Stimulated activated CD4-positive, alpha-beta T cell treated with anti-CD3 and anti-CD28 coated beads, Interleukin-2, amount 100 ng/mL, for 48 hours (primary cell): ENCODE measurements at places on chromosomes 3 and 15.

DNA sequence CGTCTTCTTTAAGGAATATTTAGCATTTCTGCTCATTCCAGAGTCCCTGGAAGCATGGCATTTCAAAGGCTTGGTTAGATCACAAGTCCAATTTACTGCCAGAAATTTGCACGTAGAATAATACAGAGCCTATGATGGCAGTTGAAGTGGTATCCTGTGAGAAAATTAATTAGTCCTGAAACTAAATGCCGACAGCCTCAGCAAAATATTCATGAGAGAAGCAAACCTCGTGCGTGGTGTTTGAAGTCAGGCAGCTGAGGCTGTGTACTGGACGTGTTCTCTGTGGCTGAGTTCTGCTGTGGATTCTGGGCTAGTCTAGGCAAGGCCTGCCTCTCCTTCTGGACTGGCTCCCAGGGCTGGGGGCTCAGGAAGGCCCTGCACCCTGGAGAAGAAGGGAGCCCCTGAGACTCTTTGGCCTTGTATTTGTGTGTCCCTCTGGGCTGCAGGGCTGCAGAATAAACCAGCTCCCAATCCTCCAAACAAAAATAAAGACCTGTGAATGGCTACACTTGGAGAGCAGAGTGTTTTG is 106.6 kb downstream of the APBA2 start:
- DNase-seq = no peak

- no peak for DNase-seq
Observed at GRCh38 chr3:95775486-95776094, 1038.8 kb upstream of the EPHA6 start.

DNA sequence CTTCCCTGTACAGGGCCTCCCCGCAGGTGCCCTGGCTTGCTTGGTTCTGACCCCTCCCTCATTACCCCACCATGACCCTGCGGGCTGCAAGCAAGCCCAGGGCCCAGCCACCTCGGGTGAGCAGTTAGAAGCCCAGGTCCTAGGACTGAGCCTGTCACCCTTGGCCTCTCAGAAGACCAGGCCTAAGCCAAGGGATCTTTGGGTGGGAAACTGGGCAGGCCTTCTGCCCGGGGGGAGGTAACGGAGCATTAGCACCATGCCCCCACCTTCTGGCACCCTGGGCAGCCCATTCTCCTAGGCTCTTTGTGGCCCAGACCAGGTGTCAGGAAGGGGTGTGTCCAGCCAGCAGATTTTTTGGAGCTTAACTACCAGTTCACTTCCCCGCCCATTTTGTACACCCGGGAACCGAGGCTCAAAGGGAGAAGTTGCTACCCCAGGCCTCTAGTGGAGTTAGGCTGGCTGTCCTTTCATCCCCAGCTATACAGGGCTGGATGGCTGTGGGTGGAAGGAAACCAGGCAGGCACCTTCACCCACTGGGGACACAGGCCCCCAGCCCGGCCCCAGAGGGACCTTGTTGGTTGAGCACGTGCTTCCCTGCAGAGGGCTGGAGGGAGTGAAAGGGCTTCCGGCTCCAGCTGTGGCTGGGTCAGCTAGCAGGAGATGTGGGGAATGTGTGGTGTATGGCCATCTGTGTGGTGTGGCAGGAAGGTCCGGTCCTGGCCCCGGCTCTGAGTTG is 1.4 kb downstream of the CSK start:
- DNase-seq = no peak

GRCh38 chr3:186511245-186511644 is 32.9 kb downstream of the CRYGS start:
- DNase-seq = no peak

DNA sequence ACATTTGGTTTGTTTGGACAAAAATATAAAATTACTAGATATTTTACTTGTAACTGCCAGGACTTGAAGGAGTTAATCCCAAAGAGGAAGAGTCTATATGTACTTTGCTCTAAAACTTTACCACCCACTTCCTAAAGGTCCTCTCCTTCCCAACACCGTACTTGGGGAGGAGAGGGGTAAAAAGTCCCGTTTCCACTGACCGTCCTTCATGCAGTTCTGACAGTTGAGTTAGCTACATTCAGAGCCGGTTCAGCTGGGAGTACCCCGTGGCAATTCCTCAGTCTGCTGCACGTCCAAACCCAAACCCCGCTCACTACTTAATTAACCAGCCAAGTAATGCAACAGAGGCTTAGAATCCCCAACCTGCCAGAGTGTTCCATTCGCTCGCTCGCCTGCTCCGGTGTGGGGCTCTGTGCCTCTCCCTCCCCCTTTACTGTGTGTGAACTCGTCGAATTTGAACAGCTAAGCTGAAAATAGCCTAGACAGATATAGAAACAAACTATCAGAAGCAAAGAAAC is 519.7 kb downstream of the FOXP1 start:
- DNase-seq = peak; percentile 43

DNA sequence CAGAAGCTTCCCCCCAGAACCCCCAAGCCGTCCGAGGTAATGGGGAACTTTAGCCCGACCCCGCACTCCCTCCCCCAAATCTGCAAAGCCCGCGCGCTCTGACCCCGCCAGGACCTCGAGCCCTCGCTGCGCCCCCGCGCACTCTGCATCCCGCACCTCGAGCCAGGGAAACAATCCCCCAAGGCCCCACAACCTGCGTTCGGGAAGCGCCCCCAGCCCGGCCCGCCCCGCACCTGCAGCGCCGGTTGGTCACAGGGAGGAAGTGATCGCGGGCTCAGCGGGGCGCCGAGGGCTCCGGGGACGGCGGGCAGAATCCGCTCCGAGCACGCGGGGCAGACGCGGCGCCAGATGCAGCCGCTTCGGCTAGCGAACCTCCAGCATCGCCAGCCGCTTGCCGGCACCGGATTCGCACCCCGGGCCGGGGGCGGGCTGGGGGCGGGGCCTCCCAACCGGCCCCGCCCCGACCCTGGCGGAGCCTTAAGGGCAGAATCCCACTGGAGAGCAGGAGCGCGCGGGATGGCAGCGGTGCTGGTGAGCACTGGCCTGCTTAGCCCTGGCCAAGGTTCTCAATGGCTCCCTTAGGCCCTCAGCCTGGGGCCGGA is at the start of gene CAMKV:
TSS of gene CAMKV (minus strand) at position 382 of the 602 bp plus-strand sequence. CDS start 7,518 bp downstream, outside the sequence.
- DNase-seq = peak; percentile 19

GRCh38 chr3:143471705-143472104 is 352.1 kb downstream of the CHST2 start:
- no peak for DNase-seq

DNA sequence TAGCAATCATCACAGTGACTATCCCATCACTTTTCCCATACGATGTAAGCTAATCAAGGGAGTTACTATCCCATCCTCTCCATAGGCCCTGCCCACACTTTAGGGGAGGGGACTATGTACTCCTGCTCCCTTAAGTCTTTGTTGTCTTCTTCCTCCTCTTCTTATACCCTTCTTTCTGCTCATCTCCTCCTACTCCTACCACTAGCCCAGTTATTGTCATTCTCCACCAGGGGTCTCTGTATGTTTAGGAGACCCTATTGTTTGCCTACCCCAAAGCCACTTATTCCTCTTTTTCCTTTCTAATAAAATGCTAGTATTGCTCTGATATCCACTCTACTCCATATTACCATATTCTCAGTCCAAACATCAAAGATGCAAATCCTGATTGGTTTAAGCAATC is 27.8 kb downstream of the STAC start:
- no peak for DNase-seq

DNA sequence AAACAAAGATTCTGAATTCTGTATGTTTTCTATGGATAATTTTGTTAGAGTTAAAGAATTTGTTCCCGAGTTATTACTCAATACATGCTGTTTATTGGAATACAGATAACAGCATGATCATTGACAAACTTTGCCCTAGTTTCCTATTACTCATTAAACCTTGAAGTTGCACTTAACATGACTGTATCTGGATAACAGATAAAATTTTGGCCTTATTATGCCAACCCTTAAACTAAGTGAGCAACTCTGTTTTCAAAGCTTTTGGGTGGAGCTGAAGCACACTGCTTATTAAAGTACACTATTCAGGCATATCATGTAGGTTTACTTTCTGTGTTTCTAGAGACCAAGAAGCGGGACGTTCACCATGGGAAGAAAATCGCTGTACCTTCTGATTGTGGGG is at the start of gene AADAC:
TSS of gene AADAC (plus strand) at position 318 of the 400 bp plus-strand sequence. CDS start at position 365, 47 bp downstream.
- no peak for DNase-seq
